ENCODE measurements at places on chromosomes 6 and 20. TPM values are rescaled to one million over a fixed set of nuclear protein-coding genes. Genes with fewer than 3 reads are reported as not detected.
A peak's percentile ranks its signal among the peaks of the same experiment; 100 is the strongest.

DNA sequence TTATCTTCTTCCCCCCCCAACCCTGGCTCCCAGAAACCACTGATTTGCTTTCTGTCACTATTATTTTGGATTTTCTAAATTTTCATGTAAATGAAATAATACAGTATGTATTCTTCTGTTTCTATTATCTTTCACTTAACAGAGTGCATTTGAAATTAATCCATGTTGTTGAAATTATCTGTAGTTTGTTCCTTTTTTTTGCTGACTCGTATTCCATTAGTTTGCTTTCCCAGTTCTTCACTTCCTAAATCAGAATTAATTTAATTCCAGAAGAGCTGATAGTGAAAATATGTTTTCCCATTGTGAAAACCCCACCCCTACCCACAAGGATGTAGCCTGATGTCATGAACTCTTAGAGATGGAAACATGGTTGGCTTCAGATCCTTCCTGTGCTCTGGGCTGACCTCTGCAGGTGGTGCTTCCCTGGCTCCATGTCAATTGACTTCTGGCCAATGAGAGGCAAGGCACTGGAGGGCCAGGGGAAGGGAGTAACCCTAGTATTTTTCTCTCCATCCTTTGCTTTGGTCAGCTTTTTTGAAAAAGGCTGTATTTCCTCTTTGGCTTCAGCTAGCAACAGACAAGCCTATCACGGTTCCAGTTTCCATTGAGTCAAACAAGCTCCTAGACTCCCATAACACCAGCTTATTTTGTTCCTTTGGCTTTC lies 244.4 kb upstream of the HSF2 start:
- DNase-seq, result no peak

DNA sequence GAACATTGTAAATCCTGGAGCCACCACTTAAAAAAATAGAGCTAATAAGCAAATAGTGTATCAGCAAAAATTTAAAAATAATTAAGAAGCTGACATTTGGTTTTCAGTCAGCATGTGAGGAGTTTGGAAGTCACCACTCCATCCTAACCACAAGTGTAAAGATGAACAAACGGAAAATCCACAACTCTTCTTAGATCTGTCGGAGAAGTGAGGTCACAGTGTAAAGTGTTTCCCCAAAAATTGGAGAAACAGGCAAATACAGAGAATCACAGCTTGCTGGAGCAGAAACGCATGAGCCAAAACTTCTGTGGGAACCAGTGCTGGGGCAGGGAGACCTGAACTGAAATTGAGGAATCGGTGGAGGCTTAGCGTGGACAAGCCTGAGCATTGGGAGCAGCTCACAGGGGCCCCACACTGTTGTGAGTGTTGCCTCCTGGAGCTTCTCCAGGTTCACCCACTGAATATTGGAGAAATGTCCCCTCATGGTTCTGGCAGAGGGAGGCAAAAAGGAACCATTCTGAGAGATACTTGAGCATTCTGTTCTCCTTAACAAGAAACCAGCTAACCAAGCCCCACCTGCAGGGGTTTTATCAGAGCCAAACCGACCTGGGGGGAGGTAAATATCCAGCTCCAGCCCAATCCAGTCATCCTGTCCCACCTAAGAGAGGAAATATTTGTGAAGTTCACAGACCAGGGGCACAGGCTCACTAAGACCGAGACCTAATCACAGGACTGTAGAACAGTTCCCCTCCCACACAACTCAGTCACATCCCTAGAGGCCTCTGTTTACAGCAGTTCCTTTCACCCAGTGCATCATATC lies 192.0 kb downstream of the ERMARD start:
- no peak for DNase-seq

DNA sequence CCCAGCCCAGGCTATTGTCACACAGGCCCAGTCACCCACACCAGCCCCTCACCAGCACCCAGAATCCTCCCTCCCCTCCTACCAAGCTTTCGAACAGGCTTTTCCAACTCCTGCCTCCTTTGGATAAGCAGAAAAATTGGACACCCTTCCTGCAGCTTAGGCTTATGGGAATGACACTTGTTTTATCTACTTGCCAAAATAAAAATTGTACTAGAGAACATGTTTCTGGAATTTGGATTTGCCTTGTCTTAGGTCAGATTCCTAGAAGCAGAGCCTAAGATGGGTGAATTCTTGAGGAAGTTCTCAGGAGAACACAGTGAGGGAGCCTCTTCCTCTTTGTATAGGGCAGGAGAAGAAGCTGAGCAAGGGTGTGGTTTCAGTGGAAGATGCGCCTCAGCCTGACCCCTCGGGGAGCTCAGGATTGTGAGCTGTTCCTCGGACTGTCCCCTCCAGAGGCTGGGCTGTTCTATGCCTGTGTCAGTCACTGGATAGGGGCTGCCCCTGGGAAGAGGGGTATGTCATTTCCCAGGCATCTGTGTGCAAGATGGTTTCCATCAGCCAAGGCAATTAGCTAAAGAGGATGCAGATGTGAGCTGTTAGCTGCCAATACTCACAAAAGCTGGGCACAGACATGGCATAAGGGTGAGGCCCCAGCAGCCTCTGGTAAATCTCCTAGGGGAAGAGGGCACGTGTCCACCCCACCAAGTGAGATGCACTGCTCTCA lies 33.9 kb downstream of the ITPR3 start:
- DNase-seq, result peak; percentile 51

GRCh38 chr20:23909390-23909789 lies 29.8 kb upstream of the CST5 start:
- no peak for DNase-seq

- peak; percentile 20 for DNase-seq
Observed at GRCh38 chr6:147204843-147205311, 660 bp downstream of the STXBP5 start.

DNA sequence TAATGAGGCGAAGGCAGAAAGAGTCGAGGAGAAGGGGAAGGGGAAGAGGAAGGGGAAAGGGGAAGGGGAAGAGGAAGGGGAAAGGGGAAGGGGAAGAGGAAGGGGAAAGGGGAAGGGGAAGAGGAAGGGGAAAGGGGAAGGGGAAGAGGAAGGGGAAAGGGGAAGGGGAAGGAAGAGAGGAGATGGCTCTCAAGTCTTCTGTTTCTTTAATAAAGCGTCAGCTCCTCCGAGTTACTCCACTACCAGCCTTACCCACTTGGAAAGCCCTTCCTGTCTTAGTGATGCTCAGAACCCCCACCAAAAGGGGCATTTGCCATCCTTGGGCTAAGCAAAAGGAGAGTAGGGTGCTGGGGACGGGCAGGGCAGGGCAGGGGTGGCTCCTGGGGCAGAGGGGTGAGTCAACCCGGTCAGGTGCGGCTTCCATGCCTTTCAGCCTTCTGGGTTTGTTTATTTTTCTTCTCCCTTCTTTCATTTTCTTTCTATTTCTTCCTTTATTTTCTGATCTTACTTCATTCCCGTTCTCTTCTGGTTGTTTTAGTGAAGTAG lies 476 bp upstream of the CLIC5 start:
- DNase-seq, result no peak

GRCh38 chr6:148323344-148323743 lies 19.3 kb upstream of the SASH1 start:
- no peak for DNase-seq

DNA sequence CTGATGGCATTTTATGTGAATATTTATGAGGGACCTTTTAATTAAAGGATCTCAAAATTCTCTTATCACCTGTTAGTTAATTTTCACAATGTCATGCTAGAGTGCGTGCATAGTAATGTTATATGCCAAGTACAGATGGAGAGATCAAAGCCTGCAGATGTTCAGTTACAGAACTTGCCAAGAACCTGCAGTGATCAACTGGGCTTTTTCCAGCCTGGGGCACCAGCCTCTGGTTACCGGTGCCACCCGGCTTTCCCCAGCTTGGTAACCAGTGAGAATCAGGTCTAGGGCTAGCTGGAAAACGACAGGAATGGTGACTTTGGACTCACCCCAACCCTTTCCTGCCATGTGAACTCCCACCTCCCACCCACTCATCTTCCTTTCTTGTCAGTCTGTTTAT lies 91.8 kb downstream of the CAP2 start:
- DNase-seq, result no peak

GRCh38 chr6:19547507-19547906 lies 289.7 kb upstream of the ID4 start:
- DNase-seq, result no peak

Gene TBX18
- total RNA-seq, result 18.1 TPM

Gene LRRN4
- total RNA-seq, result not detected

Gene PDYN
- total RNA-seq, result not detected

Gene TGM3
- total RNA-seq, result 14.5 TPM

Gene SLPI
- 181 TPM for total RNA-seq

Gene NRSN1
- 0.51 TPM for total RNA-seq

Gene CFAP206
- total RNA-seq, result 2.1 TPM

Gene LKAAEAR1
- total RNA-seq, result not detected

Gene REPS1
- total RNA-seq, result 120 TPM

All from tongue (tissue), 3 donors.